Breast epithelium (tissue), 4 donors: ENCODE measurements at places on chromosomes 3 and 15. TPM values are rescaled to one million over a fixed set of nuclear protein-coding genes. Genes with fewer than 3 reads are reported as not detected.

TF gene
- 6.3 TPM for total RNA-seq

TTC23 gene
- 29.5 TPM for total RNA-seq

SLC6A1 gene
- under 0.01 TPM for total RNA-seq

UTS2B gene
- not detected for total RNA-seq

LSAMP gene
- total RNA-seq: 3.5 TPM

RBPMS2 gene
- total RNA-seq: not detected

MUC13 gene
- total RNA-seq: 3.9 TPM

DISP2 gene
- total RNA-seq: under 0.01 TPM

TPM1 gene
- 333 TPM for total RNA-seq

BDH1 gene
- 14.6 TPM for total RNA-seq

EAF2 gene
- 7.5 TPM for total RNA-seq

GHRL gene
- total RNA-seq: 0.66 TPM

WDR93 gene
- 0.80 TPM for total RNA-seq
